ENCODE measurements at places on chromosomes 5 and 9.
A peak's percentile ranks its signal among the peaks of the same experiment; 100 is the strongest.

GRCh38 chr9:15310107-15310850 lies 3.3 kb upstream of the TTC39B start:
- no peak for DNase-seq

DNA sequence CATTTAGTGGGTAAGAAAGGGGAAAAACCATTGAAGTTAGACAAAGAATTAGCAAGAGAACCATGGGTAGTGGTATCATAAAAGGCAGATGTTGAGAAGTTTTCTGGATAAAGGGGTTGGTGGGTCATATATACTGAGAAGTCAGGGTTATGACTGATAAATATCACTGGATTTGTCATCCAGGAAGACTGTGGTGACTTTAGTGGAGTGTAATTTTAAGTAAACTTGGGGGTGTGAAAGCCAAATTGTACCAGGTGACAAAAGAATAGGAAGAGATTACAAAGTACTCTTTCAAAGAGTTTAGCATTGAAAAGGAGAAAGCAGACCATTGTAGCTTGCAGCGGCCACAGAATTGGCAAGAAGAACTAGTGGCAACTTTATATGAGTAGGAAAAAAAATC lies 315.2 kb upstream of the DMAC1 start:
- DNase-seq = no peak

- DNase-seq = peak; percentile 91
These were observed 136.5 kb upstream of the ABCA1 start for GRCh38 chr9:105064248-105065097.

GRCh38 chr5:133120156-133120750 lies 68.4 kb downstream of the HSPA4 start:
- no peak for DNase-seq

- no peak for DNase-seq
These were observed 503.0 kb upstream of the CD180 start for GRCh38 chr5:67699560-67699959.

- no peak for DNase-seq
These were observed 59.6 kb upstream of the GRAMD2B start for GRCh38 chr5:126363658-126364057.

DNA sequence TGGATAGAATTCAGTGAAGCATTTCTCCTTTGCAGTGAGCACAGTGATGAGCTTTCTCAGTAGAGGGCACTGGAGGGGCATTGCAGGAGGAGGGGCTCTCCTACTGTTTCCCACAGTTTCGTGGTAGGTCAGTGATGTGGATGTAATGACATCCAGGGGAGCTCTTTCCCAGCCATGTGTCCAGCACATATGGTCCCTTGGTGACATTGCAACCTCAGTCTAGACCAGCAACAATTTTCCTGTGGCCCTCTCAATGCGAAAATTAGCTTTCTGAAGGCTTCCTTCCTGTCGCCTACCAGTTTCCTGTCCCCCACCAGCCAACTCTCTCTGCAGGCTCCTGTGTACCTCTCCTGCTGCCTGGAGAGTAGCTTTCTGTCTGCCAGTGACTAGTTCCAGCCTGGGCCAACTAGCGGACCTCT lies 6.9 kb upstream of the PDCL start:
- DNase-seq = no peak

- no peak for DNase-seq
These were observed 152.5 kb upstream of the NFIB start for GRCh38 chr9:14466429-14466818.

- DNase-seq = no peak
These were observed 91.5 kb upstream of the NREP start for GRCh38 chr5:111848476-111848875.

- DNase-seq = no peak
These were observed 143.7 kb upstream of the FSTL4 start for GRCh38 chr5:133756036-133756435.

GRCh38 chr5:61974680-61975079 lies 331.3 kb upstream of the KIF2A start:
- no peak for DNase-seq

- DNase-seq = no peak
These were observed 6.5 kb upstream of the MAT2B start for GRCh38 chr5:163498886-163499285.

- no peak for DNase-seq
These were observed 51.0 kb upstream of the SPINK5 start for GRCh38 chr5:148012801-148013200.

DNA sequence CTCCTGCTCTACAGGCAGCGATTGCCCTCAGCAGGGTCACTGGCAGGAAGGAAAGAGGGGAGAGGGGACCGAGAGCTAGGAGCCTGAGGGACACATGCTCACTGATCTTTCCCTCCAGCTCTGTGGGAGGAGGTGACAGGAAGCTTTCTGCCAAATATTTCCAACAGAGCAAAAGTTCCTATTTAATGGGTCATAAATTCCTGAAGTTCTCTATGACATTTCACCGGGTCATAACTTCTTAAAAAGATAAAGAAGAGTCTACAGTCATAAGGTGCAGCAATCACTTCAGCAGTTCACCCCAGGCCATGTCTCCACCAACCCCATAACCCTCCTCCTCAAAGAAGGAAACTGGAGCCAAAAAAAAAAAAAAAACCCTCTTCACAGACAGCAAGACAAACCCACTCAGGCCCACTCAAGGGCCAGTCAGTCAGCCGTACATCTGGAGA lies 481.1 kb downstream of the NR2F1-AS1 start:
- no peak for DNase-seq

DNA sequence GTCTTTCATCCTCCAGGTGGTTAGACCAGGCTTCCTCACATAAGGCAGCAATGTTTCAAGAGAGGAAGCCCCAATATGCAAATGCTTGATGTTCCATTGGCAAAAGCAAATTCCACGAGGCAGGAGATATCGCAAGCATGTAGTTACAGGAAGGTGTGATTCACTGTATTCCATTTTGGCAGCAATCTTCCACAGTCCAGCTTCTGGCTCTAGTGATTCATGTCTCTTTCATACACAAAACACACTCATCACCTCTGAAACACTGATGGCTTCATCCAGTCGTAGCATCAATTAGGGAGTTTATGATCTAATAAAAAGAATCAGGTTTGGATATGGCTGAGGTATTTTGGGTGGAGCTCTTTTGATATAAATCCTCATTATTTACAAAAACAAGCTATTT lies 552.2 kb upstream of the RIOK2 start:
- DNase-seq = no peak

DNA sequence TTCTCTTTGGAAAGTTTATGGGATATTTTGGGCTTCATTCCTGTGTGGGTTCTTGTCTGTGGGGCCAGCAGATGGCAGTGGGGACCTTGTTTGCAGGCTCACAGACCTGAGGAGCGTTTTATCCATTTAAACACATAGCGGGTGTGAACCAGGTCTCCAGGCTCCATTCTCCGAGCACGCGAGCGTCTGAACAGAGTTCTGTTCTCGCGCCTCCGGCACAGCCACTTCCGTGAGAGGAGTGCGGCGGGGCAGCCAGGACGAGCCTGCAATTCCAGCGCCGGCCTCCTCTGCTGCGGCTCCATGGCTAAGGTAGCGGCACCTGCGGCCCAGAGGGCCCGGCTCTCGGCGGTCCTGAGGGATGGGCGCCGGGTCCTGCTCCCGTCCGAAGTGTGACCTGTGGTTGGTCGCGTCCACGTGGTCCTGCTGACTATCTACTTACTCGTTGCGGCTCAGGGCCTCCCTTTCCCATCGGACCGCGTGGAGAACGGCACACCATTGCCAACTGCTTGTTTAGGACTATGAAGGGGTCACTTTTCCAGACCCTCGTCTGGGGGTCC lies 7.3 kb downstream of the NRARP start:
- peak; percentile 48 for DNase-seq

GRCh38 chr5:69084195-69084594 lies 9.6 kb upstream of the SLC30A5 start:
- no peak for DNase-seq

DNA sequence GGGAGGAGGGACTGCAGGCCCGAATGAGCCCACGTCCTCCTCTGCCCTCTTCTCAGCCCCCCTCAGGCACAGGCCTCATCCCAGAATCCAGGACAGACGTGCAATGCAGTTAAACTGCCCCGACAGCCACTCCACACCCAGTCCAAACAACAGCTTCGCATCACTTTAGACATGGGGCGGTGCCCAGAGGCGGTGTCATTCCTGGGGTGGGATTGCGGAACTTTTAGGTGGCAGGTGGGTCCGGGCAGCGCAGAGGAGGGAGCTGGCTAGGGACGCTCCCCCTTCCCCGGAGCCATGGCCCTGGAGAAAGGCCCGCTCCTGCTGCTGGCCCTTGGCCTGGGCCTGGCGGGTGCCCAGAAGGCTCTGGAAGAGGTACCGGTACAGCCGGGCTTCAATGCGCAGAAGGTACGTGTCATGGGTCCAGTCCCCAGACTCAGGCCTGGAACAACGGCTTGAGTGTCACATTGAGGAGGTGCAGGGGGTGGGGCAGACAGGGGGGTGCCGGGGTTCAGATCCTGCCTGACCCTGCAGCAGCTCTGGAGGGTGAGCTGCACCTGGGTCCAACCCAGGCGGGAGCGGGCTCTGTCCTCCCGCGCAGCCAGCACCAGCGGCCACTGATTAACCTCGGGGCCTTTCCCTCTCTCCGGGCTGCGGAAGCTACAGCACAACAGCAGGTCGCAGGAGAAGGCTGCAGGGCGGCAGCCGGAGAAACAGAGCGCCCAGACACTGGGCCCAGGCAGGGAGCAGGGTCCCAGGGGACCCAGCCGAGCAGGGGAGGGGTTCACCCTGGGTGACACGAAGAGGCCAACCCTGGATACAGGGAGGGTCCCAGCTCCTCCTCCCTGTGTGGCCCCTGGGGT lies 25.2 kb downstream of the GLT6D1 start:
- no peak for DNase-seq

DNA sequence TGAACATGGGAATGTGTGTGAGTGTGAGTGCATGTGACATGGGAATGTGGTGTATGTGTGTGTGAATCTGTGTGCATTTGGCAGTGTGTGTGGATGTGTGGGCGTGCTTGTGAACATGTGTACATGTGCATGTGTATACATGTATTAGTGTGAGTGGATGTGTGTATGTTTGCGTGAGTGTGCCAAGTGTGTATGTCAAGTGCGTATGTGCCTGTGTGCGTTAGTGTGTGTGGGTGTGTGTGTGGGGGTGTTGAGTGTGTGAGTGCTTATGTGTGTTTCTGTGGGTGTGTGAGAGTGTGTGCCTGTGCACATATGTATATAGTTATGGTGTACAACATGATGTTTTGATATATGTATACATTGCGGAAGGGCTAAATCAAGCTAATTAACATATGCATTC lies 244.3 kb downstream of the GADD45G start:
- DNase-seq = no peak

DNA sequence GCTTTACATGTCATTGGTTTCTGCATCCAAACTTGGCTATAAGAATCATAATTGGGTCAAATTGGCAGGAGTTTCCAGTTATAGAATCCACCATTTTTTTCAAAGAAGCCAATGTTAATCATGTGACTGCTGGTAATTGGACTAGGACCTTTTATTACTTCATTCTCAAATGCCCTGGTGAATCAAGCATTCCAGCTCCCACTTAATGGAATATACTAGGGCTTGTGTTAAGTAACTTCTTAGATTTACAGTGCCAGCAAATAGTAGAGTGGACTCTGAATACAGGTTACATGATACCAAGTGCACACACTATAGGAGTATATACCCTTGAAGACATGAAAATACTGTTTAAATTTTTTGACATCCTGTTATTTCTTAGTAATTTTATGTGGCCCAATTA lies 96.7 kb downstream of the NUDT12 start:
- DNase-seq = no peak

GRCh38 chr9:18260521-18260920 lies 213.4 kb upstream of the ADAMTSL1 start:
- no peak for DNase-seq

DNA sequence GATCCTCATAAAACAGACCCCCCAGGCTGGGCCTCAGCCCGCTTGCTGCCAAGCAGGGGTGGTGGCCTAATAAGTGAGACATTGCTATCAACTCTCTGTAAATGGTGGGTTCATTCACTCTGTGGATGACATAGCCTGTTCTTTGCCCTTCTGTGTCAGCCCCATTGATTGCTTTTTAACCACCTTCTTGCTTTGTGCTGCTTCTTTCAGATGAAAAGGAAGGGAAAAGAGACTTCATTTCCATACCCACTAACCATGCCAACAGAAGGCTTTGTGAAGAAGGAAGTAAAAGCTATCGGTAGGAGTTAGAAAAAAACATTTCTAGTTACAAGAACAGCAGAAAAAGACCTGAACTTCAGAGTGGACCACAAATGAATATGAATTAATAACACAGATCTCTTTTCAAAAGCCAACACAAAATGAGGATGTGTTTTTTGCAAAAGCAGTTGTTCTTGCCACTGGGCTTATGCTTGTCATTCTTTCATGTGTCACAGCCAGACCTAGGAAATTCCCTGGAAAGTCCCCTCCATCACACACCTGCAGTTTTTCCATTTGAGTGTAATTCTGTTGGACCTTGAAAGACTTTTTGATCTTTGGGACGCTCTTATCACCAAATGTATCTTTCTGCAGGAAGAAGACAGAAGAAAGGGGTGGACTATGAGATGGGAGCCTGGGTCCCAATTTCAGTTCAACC lies 507.7 kb downstream of the CCDC171 start:
- no peak for DNase-seq

DNA sequence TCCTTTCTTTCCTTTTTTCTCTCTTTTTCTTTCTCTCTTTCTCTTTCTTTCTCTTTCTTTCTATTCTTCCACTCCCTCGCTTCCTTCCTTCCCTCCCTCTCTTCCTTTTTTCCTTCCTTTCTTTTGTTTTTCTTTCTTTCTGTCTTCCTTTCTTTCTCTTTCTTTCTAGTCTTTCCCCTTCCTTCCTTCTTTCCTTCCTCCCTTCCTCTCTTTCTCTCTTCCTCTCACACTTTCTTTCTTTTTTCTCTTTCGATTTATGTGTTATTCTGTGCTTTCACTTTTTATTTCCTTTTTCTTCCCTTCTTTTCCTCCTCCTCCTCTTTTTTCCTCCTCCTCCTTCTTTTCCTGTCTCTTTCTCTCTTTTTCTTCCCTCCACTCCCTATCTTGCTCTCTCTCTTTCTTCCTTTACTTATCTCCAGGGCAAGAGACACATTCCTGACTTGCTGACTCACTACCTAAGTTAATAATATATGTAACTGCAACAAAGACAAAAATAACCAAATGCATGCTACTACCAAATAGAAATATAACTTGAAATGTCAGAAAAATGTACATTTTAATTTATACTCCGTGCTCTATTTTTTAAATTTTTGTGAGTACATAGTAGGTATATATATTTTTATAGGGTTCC lies 445.5 kb downstream of the GABRG2 start:
- DNase-seq = no peak

- peak; percentile 71 for DNase-seq
These were observed 64.0 kb downstream of the OTULIN start for GRCh38 chr5:14728459-14728938.

GRCh38 chr5:143564417-143564816 lies 160.9 kb upstream of the NR3C1 start:
- no peak for DNase-seq

GRCh38 chr5:54087436-54087835 lies 222.9 kb downstream of the ARL15 start:
- DNase-seq = no peak

GRCh38 chr5:159975462-159976019 lies 33.4 kb upstream of the TTC1 start:
- no peak for DNase-seq

DNA sequence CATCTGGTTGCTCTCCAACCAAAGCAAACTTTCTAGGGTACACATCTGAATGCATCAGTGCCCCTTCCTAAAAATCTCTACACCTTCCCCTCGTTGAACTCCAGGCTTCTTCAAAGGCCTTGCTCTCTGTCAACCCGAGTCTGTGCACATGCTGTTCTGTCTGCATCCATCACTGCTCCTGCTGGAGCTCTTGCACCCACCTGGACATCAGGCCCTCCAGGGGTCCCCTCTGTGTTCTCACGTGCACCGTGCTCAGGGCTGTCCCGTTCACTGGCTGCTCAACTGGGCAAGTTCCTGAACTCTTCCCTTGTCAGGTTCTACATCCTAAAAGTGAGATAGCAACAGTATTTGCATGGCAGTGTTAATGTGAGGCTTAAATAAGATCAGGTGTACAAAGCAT lies 62.7 kb upstream of the ANGPTL2 start:
- DNase-seq = peak; percentile 10
